ENCODE measurements at places on chromosomes 12 and 14.

DNA sequence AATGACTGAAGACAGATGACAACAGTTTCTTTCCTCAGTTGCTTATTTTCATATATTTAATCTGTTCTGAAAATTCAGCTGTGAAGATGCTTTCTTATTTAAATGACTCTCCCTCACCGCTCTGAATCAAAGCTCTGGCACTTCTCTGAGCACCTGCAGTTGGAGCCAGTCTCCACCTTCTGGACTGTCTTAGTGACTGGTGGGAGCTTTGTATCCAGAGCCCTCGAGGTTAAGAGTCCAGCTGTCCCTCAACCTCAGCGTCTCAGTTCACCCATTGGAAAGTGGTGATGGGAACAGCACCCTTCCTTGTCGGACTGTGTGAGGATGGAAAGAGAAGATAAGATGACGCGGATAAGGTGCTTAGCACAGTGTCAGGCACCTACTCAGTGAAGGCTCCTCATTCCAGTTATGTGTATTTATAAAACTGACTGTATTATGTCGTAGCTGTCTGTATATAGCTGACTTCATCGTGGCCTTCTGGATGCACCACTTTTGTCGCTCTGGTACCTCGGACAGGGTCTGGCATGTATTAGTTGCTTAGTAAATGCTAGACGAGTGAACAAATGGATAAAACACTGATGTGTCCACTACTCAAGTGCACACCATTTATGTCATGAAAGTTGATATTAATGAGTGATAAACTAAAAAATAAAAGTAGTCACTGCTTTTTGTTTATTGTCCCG, 34.5 kb downstream of the ELK3 start:
- no peak for DNase-seq

GRCh38 chr12:71848212-71848611, 8.7 kb downstream of the TBC1D15 start:
- no peak for DNase-seq

- DNase-seq, result no peak
These were observed 114.8 kb downstream of the PHETA1 start for GRCh38 chr12:111254106-111254505.

- no peak for DNase-seq
These were observed 325.9 kb downstream of the GPHN start for GRCh38 chr14:66833816-66834215.

DNA sequence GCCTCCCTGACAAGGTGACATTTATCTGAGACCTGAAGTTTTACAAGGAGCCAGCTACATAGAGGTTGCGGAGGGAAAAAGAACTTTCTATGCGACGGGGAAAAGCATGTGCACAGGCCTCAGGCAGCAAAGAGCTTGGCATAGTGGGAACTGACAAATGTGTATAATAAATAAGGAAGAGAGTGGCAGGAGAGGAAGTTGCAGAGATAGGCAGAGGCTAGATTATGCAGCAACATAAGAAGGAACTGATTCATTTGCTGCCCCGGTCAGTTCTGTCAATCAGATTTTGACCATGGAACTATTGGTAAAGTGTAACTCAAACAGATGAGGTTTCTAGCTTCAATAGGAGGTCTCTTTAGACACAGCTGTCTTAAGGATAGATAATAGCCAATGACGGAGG, 33.7 kb upstream of the RIC8B start:
- no peak for DNase-seq

- DNase-seq, result no peak
These were observed 27.4 kb downstream of the GPR65 start for GRCh38 chr14:88032373-88032772.

DNA sequence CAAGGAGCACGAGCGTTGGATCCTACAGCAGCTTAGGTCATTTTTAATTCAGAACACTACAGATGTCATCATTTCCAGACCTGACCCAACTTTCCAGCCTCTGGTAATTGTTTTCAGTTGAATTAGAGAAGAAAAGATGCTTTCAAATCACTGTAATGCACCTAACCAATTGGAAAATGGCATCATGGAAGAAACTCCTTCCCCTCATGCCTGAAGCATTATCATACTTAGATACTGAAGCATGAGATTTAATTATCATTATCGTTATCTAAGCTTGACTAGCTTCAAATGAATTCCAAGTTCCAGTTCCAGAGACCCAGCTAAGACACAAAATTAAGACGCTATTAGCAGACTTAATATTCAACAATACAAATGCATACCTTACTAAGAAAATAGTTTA, 299.3 kb downstream of the TMEM132D start:
- DNase-seq, result no peak
